Activated T-cell treated with anti-CD3 and anti-CD28 coated beads for 24 hours (primary cell): ENCODE measurements at places on chromosomes 2 and 18.

GRCh38 chr2:108330979-108331378 lies 42.3 kb downstream of the SULT1C2 start:
- DNase-seq, result no peak

- no peak for DNase-seq
Observed at GRCh38 chr2:3102922-3103569, 274.6 kb downstream of the EIPR1 start.

- DNase-seq, result no peak
Observed at GRCh38 chr18:59040770-59041148, 98.9 kb upstream of the SEC11C start.

GRCh38 chr2:72828840-72829507 lies 3.1 kb upstream of the EXOC6B start:
- DNase-seq, result no peak

DNA sequence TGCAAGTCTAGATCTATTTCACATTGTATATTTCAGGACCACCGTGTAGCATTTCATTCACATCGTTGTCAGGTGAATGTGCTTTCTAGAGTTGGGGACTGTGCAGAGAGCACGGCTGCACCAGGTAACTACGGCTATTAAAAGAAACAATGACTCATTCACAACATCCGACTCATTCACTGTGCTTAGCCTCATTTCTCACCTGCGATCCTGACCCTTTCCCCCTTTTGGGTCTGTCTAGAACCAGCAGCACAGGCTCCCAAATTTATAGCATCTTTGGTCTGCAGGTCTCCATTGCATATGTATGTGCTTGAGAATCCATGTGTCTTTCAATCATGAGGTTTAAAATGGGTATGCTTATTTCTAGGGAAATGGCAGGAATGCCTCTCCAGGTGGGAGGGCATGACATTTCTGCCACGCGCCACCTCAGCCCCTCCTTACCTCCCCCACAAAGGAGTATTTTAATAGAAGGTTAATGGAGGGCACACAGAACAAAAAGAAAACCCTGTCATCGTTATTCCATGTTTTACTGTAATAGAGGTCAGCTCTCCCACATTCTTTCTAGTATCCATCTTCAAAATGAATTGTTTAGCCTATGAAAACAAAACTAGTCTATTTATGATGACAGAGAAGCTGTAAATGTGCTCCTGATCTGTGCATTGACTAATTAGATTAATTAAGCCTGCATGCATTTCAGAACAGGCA lies 246.7 kb upstream of the EPHA4 start:
- DNase-seq, result no peak

GRCh38 chr18:75916624-75916982 lies 489.1 kb upstream of the SMIM21 start:
- no peak for DNase-seq

GRCh38 chr18:57889841-57890240 lies 86.7 kb upstream of the ATP8B1 start:
- DNase-seq, result no peak

GRCh38 chr18:32868406-32868805 lies 95.6 kb upstream of the KLHL14 start:
- DNase-seq, result no peak

- DNase-seq, result no peak
Observed at GRCh38 chr2:52629531-52629930, 1138.1 kb upstream of the CHAC2 start.

DNA sequence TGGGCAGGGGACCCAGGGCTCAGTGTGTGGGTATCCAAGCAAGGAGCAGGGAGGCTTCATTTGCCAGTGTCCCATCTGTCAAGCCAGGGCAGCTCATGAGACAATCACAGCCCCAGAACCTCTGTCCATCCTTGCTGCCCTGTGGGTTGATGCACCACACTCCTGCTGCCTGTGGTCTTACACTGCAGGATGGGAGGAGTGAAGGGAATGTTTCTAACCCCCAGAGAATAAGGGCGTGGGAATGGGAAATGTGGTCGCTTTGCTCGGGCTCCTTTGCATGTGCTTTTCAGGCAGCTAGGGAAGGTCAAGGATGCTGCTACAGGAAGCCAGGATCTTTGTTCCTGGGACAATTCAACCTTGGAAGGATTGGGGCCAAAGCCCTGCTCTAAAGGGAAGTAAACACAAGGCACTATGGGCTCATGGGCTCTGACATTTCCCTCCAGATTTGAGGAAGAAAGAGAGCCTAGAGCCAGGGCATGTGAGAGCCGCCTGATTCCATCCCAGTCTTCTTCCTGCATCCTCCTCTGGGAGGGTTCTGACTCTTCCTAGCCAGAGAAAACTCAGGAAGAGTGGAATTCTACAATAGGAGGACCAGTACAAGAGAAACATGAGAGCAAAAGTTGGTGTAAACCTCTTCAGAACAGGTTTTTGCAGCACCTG lies 18.8 kb upstream of the MAP3K20 start:
- DNase-seq, result no peak

GRCh38 chr2:227728035-227728434 lies at the start of gene SCYGR7:
Gene SCYGR7 (plus strand): TSS chr2:227728335. CDS start chr2:227728335, 0 bp downstream.
- no peak for DNase-seq

DNA sequence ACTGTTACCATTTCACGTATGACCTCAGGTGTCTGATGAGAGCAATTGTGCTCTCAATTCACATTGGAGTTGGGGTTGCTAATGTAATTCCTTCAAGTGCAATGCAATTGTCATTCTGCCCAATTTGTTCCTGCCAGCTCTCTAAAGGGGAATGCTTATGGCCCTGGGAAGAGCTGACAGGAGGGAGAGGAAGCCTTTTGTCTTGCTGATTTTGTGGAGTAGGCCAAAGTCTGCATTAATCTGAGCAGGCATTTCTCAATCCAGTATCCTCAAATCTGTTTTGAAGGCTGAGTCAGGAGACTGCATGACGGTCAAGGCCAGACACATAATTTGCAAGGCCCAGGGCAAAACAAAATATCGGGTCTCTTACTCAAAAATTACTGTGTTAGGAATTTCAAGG lies 326.4 kb upstream of the SPHKAP start:
- no peak for DNase-seq

GRCh38 chr2:65656160-65656718 lies 223.8 kb upstream of the SPRED2 start:
- DNase-seq, result no peak

DNA sequence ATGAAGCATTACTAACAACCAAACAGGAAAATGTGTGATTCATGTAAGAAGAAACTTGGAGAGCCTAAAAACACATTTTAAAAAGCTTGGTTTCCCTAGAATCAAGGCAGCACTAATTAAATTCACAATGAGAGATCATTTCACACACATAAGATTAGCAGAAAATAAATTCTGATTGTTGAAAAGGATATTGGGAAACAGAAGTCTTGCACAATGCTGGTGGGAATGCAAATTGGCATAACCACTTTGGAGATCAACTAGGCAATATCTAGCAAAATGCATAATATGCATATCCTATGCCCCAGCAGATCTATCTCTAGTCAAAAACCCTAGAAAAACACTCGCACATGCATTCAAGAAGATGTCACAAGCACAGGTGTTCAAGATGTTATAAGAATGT lies 75.3 kb upstream of the SIX3 start:
- no peak for DNase-seq

GRCh38 chr2:61575447-61575859 lies 37.3 kb upstream of the XPO1 start:
- no peak for DNase-seq

- no peak for DNase-seq
Observed at GRCh38 chr2:30393510-30393909, 53.5 kb upstream of the LCLAT1 start.

- no peak for DNase-seq
Observed at GRCh38 chr2:101401906-101402305, 14.6 kb upstream of the CREG2 start.

DNA sequence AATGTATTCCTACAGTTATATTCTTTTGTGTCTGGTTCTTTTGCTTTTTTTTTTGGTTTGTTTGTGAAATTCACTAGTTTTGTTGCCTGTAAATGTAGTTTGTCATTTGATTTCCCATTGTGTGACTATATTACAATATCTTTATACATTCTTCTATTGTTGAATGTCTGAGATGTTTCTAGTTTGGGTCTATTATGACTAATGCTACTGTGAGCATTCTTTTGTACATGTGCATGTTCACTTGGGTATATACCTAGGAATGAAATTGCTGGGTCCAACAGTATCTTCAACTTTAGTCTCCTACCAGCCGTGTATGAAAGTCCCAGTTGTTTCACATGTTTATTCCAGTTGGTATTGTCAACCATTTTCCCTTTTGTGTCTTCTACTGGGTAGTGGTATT lies 112.7 kb upstream of the RBMS1 start:
- no peak for DNase-seq

GRCh38 chr2:222739939-222740338 lies 68.5 kb downstream of the MOGAT1 start:
- no peak for DNase-seq

GRCh38 chr2:236672606-236673005 lies 103.0 kb downstream of the ACKR3 start:
- DNase-seq, result no peak

- no peak for DNase-seq
Observed at GRCh38 chr18:27005589-27005988, 140.1 kb upstream of the AQP4 start.

DNA sequence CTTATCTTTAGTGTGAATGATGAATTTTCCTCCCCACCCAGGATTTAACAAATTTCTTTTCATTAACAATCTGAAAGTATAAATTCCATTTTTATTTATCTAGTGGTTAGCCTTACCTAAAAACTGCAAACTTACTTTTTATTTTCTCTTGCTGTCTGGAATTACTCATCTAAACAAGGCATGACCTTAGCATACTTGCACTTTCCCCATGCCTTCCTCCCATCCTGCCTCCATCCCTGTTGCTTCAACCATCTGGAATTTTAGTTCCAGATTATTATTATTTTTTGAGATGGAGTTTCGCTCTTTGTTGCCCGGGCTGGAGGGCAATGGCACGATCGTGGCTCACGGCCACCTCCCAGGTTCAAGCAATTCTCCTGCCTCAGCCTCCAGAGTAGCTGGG lies 35.6 kb downstream of the GDF7 start:
- no peak for DNase-seq

- DNase-seq, result no peak
Observed at GRCh38 chr2:179702912-179703311, 158.5 kb downstream of the ZNF385B start.

GRCh38 chr2:113937501-113937900 lies 47.6 kb downstream of the ACTR3 start:
- DNase-seq, result no peak

- DNase-seq, result no peak
Observed at GRCh38 chr2:12770300-12770968, 53.7 kb downstream of the TRIB2 start.

- DNase-seq, result no peak
Observed at GRCh38 chr2:231923010-231923344, 3.2 kb downstream of the NPPC start.

DNA sequence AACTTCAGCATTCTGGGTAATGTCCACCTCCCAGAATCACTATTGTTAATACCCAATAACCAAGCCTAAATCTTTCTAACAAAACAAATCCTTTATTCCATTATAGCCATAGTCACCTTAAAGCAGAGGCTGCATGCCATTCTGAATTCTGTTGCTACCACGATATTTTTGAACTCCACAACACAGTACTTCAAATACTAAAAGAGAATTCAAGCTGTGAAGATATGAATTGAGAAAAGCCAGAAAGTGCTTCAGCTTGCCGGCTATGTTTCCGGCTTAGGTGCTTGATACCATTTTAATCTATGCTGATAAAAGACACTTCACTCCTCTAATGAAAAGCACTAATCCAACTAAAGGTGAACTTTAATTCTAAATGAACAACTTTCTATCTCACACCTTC lies 41.3 kb downstream of the GAREM1 start:
- no peak for DNase-seq

GRCh38 chr2:181052523-181052891 lies 72.1 kb downstream of the UBE2E3 start:
- DNase-seq, result no peak

GRCh38 chr2:70087702-70088597 lies 673 bp downstream of the PCBP1 start:
- peak; percentile 48 for DNase-seq

GRCh38 chr2:113112441-113112840 lies 15.0 kb upstream of the IL1RN start:
- no peak for DNase-seq

GRCh38 chr18:58402247-58402646 lies 226.6 kb downstream of the ALPK2 start:
- no peak for DNase-seq

DNA sequence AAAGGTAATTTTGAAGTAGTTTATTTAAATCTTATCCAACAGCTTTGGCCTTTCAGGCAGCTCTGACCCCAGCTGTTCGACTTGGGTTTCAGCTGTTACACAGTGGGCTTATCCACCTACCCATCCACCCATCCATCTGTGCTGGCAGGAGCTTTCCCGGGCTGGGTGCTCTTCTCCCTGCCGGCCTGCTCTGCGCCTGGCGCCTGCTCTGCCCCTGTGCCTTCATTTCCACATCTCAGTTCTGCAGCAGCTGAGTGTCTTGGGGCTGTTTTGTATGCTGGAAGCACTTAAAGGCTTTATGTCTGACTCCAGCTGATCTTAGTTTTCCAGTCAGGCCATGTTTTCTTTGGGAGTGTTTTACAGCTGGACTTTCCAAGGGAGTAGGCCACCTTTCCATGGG lies 24.2 kb downstream of the LDLRAD4 start:
- DNase-seq, result no peak

DNA sequence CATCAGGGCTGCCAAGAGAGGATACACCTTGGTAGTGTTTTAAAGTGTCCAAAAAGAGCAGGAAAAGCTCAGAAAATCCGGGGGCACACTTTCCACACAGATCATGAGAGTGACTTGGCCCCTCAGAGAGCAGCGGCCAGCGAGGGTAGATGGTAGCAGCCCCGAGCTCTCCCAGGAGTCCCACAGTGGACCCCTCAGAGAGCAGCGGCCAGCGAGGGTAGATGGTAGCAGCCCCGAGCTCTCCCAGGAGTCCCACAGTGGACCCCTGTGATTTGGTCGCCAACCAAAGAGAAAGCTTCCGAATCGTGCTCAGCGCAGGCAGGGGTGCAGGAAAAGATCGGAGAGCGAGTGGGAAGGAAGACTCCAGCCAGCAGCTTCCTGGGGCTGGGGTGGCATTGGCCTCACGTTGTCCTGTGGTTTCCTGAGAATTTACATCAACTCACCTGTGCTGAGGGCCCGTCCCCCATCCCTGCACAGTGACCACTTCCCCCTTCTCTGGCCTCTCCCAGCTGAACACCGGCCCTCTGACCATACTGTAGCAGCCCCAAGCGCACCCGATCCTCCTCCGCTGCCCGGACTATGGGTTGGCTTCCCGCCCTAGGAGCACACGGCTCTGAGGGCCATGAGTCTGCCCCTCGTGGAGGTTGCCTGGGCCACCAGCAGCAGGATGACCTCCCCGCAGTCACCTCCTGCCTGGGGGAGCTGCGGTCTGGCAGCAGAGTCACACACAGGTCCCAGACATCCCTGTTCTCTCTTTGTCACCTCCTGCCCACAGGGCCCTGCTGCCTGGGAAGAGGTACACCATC lies 33.7 kb downstream of the MTERF4 start:
- DNase-seq, result no peak

DNA sequence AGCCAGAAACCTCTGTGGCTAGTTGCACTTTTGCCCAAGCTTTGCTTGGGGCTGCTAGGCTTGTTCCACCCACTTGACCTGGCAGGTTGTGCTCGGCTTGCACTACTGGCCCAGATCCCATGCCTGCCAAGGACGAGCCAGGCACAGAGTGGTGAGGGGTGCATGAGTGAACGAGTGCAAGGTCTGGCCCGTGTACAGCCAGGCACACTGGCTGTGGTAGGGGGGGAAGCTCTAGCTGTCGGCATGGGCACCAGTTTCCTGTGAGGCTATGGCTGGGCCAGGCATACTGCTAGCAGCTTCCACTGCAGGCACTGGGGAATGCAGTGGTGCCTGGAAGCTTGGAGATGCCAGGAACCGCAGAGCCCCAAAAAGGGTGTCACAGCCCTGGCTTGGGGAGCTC lies 210.4 kb downstream of the AKAIN1 start:
- DNase-seq, result no peak

GRCh38 chr2:238241970-238242369 lies 2.1 kb upstream of the HES6 start:
- DNase-seq, result no peak
